CD8-positive, alpha-beta memory T cell (primary cell): ENCODE measurements at places on chromosomes 5 and 9. TPM values are rescaled to one million over a fixed set of nuclear protein-coding genes. Genes with fewer than 3 reads are reported as not detected.

- no peaks in the 10 kb centered on the region for H3K4me1 ChIP-seq
- no peak overlapping the region for H3K27ac ChIP-seq
- no peaks in the 10 kb centered on the region for H3K36me3 ChIP-seq
- no peak for DNase-seq
- no peak overlapping the region for H3K4me3 ChIP-seq
- H3K27me3 ChIP-seq = no peaks in the 10 kb centered on the region
These were observed 87.3 kb upstream of the PRLR start for GRCh38 chr5:35317586-35317985.

GRCh38 chr5:129001841-129002526, 36.7 kb downstream of the SLC27A6 start:
- H3K27ac ChIP-seq = no peak overlapping the region
- no peaks in the 10 kb centered on the region for H3K36me3 ChIP-seq
- no peak overlapping the region for H3K4me3 ChIP-seq
- no peaks in the 10 kb centered on the region for H3K27me3 ChIP-seq
- no peak for DNase-seq

- no peaks in the 10 kb centered on the region for H3K36me3 ChIP-seq
- H3K4me1 ChIP-seq = no peaks in the 10 kb centered on the region
- H3K27ac ChIP-seq = no peak overlapping the region
- no peaks in the 10 kb centered on the region for H3K27me3 ChIP-seq
- no peak for DNase-seq
These were observed 155.8 kb upstream of the SMIM23 start for GRCh38 chr5:171629628-171630349.

- H3K27ac ChIP-seq = no peak overlapping the region
- H3K27me3 ChIP-seq = no peaks in the 10 kb centered on the region
- no peaks in the 10 kb centered on the region for H3K36me3 ChIP-seq
- no peak overlapping the region for H3K4me3 ChIP-seq
- no peak for DNase-seq
- no peaks in the 10 kb centered on the region for H3K4me1 ChIP-seq
These were observed 66.8 kb downstream of the TSPAN17 start for GRCh38 chr5:176714067-176714466.

The ALDH1A1 gene
- 0.26 TPM for total RNA-seq
